Amniotic stem cell (primary cell): ENCODE measurements at places on chromosomes 11 and 22.

DNA sequence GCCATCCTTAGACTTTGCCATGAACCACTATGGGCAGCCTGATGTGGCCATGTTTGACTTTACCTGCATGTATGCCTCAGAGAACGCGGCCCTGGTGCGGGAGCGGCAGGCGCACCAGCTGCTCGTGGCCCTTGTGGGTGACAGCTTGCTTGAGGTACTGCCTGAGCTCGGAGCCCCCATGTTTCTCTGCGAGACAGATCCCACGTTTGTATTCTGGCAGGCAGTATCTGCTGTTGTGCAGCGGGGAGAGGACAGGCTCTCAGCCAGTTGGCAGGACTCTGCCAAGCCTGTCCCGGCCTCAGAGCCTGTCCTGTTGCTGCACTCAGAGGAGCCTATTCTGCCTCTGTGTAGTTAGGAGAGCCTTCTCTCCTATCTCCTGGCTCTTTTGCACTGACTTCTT, 109.9 kb downstream of the MICAL2 start:
- no peak for DNase-seq

DNA sequence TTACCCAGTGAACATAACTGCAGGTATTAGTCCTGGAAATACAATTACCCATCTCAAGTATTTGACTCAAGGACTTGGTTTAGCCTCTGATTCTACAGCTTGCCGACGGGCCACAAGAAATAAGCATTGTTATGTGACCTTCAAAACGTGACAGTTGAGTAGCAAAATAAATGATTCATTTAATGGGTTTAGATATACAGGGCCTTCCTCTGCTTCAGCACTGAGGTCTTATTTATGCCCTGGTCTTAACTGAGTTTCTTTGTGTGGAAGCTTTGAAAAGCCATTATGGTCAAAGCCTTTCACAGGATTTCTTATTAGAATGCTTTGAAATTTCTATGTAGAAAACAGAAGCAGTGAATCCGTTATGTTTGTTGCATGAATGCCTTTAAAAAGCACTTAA, 899.2 kb upstream of the API5 start:
- DNase-seq: no peak

DNA sequence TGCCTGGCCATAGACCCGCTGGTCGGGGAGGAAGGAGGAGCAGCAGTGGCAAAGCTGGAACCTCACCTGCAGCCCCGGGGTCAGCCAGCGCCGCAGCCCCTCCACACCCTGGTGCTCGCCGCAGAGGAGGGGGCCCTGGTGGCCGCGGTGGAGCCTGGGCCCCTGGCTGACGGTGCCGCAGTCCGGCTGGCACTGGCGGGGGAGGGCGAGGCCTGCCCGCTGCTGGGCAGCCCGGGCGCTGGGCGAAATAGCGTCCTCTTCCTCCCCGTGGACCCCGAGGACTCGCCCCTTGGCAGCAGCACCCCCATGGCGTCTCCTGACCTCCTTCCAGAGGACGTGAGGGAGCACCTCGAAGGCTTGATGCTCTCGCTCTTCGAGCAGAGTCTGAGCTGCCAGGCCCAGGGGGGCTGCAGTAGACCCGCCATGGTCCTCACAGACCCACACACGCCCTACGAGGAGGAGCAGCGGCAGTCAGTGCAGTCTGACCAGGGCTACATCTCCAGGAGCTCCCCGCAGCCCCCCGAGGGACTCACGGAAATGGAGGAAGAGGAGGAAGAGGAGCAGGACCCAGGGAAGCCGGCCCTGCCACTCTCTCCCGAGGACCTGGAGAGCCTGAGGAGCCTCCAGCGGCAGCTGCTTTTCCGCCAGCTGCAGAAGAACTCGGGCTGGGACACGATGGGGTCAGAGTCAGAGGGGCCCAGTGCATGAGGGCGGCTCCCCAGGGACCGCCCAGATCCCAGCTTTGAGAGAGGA, 11.9 kb downstream of the TMEM121B start:
- no peak for DNase-seq

GRCh38 chr11:62860835-62861563, 19.7 kb upstream of the SLC3A2 start:
- no peak for DNase-seq

GRCh38 chr11:74734559-74734925, 3.3 kb upstream of the CHRDL2 start:
- DNase-seq: no peak

GRCh38 chr22:49369726-49370626, 457.7 kb downstream of the BRD1 start:
- DNase-seq: no peak

DNA sequence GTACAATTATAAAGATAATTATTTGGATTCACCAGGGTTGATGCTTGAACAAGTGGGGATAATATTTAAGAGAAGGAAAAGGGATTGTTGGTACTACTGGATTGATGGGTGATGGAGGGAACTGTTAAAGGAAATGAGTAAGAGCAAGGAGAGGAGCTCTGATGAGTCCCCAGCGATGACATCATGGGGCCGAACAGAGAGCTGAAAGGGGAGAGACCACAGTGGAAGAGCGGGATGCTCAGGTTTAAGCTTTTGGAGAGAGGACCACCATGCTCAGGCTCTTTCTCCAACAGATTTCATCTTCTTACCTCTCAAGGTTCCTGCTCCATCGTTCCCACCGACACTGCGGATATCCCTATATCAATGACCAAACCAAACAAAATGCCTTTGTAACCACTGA, 568.7 kb downstream of the ETS1 start:
- DNase-seq: no peak

GRCh38 chr11:131889760-131890581, 519.6 kb downstream of the NTM start:
- no peak for DNase-seq

DNA sequence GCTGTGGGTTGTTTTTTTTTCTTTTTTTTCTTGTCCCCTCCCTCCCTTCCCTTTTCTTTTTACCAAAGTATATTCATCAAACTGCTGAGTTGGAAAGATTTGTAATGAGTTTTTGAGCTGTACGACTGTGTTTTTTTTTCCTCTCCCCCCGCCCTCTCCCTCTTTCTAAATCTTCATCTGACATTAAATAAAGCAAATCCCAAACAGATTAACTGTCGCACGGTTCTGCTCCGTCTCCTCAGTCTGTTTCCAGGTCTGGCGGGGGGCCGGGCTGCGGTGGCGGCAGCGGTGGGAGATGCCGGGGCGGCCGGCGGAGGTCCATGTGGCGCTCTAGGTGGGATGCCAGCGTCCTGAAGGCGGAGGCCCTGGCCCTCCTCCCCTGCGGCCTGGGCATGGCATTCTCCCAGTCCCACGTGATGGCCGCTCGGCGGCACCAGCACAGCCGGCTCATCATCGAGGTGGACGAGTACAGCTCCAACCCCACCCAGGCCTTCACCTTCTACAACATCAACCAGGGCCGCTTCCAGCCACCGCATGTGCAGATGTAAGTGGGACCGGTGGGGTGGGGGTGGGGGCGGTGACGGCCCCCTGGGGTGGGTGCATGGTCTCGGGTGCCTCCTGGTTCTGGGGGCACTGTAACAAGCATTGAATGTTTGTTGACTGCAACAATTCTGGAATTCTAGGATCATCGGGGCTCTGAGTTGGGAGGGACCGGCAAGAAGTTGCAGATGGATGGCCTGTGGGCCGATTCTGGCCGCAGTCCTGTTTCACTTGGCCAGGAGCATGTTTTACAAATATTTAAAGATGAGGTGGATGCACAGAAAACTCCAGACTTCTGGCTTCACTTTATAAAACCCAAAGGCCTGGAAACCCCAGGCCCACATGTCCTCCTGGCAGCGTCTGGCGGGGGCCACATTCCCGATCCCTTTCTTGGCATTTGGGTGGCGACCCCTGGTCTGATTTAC, 13.1 kb downstream of the MPPED1 start:
- no peak for DNase-seq

DNA sequence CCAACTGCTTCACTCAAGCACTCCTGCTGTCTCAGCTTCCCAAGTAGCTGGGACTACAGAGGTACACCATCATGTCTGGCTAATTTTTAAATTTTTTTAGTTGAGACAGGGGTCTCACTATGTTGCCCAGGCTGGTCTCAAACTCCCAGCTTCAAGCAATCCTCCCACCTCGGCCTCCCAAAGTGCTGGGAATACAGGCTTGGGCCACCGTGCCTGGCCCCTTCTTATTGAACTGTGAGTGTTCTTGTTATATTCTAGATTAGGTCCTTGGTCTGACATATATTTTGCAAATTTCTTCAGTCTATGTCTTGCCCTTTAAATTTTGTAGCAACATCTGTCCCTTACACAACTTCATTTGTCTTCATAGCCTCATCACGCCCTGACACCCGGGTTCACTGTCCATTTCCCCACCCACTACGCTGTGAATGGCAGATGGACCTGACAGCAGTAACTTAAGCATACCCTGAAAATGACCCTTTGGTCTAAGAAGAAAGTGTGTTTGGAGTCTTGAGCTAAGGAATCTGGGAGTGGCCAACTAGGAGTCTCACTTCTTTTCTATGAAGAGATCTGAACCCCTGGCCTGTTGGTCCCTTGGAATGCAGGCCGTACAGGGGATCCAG, 4.2 kb upstream of the FAM118A start:
- no peak for DNase-seq

DNA sequence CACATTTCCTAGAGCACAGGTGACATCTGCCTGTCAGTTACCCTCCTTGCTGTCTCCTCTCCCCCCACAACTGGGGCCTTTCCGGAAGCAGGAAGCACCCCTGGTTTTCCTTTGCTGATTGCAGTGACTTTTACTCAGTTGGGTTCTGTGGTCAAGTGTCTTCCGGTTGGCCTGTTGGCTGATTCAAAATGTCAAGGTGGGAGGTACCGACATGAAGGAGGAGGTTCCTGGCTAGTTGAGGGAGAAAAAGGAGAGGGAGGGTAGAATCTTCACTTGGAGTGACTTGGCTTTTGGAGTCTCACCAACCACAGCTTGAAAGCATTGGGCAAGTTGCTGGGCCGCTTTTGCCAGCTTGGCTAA, 9.3 kb upstream of the ADAMTS15 start:
- DNase-seq: no peak

DNA sequence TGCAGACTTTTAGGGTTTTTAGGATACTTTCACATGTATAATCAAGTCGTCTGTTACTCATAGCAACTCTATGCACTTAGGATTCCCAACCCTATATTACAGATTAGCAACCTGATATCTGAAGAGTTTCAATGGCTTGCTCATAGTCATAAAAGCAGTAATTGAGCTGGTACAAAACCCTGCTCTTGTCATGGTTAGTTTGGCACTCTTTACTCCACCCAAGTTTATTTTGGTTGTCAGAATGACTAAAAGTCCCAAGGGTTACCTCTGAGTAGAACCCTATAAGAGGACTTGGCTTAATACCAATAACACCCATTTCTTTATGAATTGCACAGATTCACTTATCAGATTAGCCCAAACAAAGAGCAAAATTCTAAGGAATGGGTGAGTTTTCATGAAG, 550.6 kb downstream of the SOX6 start:
- DNase-seq: no peak

DNA sequence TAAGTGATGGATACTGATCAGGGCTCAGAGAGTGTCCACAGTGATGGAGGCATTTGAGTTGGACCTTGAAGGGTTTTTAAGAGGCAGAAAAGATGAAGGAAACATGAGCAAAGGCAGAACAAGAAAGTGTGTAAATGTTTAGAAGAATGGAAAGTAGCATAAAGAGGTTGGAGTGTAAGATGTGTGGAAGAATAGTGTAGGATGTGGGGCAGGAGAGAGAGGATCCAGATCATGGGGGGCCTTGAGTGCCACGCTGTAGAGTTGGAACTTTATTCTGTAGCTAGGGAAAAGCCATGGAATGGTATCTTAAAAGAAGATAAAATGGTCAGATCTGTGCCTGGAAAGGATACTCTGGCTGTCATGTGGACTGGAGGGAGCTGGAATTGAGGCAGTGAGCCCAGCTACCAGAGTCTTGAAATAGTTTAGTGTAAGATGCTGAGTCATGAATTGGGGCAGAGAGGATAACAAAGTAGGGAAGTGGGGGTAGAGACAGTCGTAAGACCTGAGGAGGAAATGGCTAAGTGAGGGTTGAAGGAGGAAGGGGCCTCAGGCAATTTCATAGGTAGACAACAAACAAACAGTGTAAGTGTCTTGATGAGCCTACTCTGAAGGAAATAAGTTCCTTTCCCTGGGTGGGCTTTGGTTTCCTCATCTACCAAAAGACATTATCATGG, 6.7 kb downstream of the KCNE3 start:
- no peak for DNase-seq

DNA sequence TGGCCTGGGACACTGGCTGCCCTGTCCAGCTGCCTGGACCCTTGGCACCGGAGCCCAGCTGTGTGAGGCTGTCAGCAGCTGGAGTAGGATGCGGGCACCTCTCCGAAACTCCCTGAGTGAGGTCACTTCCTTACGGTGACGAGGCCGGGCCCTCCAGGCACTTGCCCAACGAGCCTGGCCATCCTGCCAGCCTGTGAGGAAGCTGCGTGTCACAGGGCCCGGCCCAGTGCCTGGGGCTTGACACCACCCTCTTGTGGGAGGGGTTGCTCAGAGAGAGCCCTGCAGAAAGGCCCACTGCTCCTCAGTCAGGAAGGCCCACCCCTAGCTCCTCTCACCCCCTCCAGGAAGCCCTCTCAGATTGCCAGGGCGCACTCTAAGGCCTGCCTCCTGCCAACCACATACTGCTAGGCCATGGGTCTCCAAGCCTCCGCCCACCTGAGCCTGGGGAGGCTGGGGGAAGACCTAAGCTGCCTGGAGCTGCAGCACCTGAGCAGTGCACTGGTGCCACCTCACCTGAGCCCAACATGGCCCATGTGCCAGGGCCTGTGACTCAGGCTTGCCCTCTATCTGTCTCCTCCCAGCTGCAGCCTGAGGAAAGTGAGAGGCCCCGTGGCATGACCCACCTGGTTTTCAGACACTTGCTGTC, 4.3 kb upstream of the PHLDA2 start:
- DNase-seq: peak; percentile 52

- DNase-seq: no peak
Observed at GRCh38 chr11:2104524-2105440, 34.4 kb downstream of the IGF2 start.

DNA sequence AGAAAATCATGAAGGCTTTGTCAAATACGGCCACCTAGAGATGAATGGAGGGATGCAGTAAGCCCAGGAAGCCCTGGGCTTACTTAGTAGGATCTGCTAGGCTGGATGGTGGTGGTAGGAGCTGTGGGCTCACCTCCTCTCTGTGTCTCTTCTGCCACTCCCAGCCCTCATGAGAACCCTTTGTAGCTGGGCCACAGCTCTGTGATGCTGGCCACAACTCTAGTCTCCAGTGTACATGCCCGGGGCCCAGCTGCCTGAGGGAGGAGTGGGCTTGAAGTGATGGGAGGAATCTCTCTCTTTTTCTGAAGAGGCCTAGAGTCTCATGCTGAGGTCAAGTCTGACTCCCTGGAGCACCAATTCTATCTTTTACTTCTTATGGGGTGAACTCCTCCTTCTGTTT, 32.4 kb upstream of the SYT13 start:
- no peak for DNase-seq

GRCh38 chr11:44759743-44760476, 33.1 kb downstream of the TSPAN18 start:
- DNase-seq: no peak

DNA sequence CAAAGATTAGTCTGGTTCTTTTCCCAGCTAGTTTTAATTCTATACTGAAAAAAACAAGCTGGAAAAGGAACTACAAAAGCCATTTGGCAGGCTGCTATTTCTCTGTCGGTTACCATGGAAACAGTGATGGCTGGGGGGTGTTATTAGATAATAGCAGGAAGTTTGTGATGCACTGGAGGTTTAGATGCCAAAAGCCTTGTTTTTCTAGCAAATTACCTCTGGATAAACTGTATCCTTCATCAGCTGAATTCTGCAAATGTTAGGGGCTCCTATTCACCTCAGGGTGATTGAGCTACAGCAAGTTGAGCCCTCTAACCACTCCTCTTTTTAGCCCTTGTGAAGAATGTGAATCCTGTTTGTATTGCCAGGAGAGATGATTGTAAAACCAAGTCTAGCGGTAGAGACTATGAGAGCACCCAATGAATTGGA, 25.2 kb downstream of the ALKBH3 start:
- no peak for DNase-seq
